ENCODE measurements at places on chromosomes 7 and 10. TPM values are rescaled to one million over a fixed set of nuclear protein-coding genes. Genes with fewer than 3 reads are reported as not detected.

The CCDC172 gene
- not detected for total RNA-seq

The VWA2 gene
- not detected for total RNA-seq

The CYP2C18 gene
- not detected for total RNA-seq

The PRSS2 gene
- not detected for total RNA-seq

The NRP1 gene
- total RNA-seq: 134 TPM

The PTPRN2 gene
- 2.2 TPM for total RNA-seq

Data from A172 (cell line).